RPMI8226 (cell line): ENCODE measurements at places on chromosomes 4 and X.

DNA sequence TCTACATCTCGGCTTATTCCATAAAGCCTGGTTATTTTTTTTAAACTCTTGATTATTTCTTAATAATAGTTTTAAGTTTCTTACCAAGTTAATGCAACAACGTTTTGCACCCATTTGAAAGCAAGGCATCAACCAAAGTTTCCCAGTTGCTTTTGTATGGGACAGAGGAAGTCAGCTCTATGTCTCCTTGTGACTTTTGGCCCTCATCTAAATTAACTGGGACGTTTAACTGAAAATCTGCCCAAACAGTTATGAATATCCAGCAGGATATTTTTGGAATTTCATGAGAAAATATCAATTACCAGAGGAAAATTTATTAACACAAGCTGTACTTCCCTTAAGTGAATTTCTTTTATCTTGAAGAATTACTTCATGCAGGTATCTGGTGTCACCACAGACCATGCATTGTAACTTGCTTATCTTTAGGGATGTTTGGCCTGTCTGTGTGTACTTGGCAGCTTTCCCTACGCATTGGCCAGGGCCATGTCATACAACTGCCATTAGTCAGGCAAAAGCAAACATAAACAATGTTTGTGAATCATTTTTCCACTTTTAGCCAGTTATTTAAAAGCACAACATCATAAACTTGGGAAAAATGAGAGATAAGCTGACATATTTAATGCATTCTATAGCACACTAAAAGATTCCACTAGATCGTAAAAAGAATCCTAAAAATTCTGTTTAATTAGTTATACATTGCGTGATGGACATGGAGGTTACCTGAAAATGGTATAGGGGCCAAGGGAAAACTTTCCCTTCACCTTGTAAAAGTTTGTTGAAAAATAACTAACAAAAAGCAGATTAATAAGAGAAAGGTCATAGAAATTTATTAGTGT is 101.4 kb upstream of the PDE5A start:
- no peak for DNase-seq

DNA sequence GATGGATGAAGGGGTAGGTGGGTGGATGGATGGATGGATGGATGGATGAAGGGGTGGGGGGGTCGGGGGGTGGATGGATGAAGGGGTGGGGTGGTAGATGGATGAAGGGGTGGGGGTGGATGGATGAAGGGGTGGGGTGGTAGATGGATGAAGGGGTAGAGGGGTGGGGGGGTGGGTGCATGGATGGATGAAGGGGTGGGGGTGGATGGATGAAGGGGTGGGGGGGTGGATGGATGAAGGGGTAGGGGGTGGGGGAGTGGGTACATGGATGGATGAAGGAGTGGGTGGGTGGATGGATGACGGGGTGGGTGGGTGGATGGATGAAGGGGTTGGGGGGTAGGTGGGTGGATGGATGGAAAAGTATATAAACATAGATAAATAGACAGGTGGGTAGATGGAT is 74.2 kb downstream of the PRKX start:
- no peak for DNase-seq

DNA sequence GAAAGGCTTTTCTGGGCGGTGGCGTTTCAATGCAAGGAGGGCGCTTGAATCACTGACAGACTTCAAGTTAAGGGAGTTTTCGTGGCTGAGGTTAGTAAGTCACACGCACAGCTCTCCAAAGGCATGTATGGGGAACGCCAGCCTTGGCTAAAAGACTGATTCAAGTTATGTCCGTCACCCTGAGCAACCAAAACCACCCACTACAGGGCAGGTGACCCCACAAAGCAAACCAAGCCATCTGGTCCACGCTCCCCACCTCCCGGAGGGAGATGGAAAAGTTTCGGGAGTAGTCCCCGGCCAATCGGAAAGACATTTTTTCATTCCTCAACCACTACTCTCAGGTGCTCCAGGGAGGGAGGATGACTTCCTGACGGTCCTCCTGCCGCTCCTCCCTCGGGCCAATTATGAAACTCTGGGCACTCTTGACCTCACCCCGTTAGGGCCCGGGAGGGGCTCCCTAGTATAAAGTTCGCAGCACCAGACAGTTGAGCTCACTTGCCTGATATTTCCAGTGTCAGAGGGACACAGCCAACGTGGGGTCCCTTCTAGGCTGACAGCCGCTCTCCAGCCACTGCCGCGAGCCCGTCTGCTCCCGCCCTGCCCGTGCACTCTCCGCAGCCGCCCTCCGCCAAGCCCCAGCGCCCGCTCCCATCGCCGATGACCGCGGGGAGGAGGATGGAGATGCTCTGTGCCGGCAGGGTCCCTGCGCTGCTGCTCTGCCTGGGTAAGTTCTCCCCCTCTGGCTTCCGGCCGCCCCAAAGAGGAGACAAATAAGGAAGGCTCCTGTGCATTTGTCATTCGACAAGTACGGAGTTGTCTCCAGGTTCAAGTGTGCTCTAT is at the start of gene EREG:
Gene EREG, plus strand, starts transcription at position 494 of the 840 bp plus-strand sequence. Its CDS starts 164 bp downstream, at position 658.
- no peak for DNase-seq

- DNase-seq: no peak
These were observed 30.8 kb downstream of the EXOC1 start for GRCh38 chr4:55884093-55884850.

- DNase-seq: no peak
These were observed 164.0 kb downstream of the SH3KBP1 start for GRCh38 chrX:19723427-19723826.
